NCI-H446 (cell line): ENCODE measurements at places on chromosomes 5 and 9.

DNA sequence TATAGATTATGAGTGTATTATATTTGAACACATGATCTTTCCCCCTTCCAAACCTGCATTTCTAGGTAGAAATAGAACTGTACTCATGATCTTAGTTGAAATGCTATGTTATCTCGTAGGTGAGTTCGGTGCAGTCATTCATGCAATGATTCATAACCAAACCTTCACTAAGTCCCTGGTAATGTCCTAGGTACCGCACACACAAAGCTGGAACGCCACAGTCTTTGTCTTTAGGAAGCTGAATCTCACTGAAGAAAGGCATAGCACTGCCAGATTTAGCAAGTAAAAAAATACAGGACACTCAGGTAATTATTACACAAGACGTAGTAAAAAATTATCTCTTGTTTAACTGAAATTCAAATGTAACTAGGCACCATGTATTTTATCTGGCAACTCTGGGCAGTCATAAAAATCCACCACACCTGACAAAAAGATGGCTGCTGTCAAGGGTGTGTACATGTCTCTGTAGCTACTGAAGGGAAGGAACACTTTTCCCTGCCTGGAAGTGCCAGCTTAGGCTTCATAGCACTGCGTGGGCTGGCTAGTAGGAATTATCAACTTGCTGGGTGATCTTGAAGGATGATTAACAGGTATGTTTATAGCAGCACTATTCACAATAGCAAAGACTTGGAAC is 28.0 kb upstream of the TXN start:
- no peak for DNase-seq

- no peak for DNase-seq
These were observed 56.2 kb upstream of the LPAR1 start for GRCh38 chr9:111094433-111094924.

DNA sequence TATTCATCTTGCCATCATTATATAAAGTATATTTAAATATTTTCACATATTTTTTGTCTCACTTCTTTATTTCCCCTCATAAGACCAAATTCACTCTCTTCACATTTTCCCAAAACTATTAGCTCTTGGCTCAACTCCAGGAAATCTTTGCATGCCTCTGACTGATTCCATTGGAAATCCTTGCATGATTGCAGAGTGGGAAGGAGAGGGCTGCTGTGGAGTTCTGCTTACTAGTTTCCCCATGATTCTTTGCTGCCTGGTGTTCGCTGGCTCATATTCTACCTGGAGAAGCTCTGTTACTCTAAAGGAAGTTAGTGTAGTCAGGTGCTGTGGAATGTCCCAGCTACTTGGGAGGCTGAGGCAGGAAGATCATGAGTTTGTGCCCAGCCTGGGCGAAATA is 41.9 kb downstream of the LIX1 start:
- peak; percentile 7 for DNase-seq

GRCh38 chr9:34662526-34663302 is at the start of gene CCL27:
Gene CCL27, minus strand, starts transcription at chr9:34662657. Its CDS starts 24 bp downstream, at chr9:34662633.
- no peak for DNase-seq

DNA sequence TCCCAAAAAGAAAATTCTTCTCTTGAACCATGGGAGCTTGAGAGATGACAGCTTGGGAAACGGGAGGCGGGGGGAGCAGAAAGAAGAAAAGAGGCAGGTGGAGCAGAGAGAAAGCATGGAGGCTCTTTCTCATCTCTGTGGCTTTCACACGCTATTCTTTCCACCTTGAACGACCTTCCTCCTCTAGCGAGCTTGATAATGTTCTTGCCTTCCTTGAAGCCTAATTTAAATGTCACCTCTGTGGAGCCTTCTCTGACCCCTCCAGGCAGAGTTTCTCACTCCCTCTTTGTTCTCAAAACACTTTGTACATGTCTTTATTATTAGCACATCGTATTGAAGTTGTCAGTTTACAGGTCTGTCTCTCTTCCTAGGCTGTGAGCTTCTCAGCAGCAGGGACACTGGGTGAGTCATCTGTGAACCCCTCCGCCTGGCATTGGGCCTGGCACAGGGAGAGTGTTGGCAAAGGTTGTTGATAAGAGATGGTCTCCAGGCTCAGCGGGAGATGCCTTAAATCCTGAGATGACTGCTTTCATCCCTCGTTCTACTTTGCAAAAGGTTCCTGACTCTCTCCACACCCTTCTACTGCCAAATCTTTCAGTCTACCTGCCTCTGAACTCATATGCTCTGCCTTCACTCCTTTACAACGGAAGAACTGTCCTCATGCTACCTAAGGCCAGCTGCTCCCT is 14.1 kb upstream of the STRBP start:
- DNase-seq, result peak; percentile 65

DNA sequence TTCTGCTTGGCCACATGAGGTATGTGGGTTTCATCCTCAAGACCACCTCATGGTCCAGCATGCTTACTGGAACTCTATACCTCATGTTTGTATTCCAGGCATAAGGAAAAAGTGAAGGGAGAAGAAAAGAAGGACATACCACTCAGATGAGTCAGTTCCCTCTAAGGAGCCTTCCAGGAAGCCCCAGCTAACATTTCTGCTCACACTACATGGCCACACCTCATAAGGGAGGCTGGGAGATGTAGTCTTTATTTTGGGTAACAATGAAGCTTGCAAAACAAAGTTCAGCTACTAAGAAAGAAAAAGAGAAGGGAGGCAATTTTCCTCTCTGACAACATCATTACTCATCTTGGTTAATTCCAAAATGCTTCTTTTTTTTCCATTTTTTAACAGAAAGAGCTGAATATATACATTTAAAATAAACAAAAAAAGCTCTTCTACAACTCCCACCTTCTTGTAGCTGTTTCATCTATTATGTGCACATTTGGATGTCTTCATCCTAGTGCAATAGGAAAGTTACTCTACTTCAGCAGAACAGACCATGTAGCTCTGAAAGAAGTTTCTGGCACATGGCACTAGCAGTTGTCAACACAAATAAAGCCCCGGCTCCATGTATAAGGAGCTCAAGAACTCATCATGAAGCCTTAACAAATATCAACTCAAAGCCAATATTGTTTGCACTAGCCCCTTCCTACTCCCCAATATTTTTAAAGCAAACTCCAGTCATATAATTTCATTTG is 123.6 kb upstream of the CCDC112 start:
- DNase-seq, result no peak

GRCh38 chr5:74199005-74199404 is 441.5 kb downstream of the ENC1 start:
- no peak for DNase-seq

- no peak for DNase-seq
These were observed 120.9 kb upstream of the TMEM161B start for GRCh38 chr5:88389338-88390095.

GRCh38 chr5:137433539-137433938 is 65.6 kb downstream of the SPOCK1 start:
- no peak for DNase-seq

DNA sequence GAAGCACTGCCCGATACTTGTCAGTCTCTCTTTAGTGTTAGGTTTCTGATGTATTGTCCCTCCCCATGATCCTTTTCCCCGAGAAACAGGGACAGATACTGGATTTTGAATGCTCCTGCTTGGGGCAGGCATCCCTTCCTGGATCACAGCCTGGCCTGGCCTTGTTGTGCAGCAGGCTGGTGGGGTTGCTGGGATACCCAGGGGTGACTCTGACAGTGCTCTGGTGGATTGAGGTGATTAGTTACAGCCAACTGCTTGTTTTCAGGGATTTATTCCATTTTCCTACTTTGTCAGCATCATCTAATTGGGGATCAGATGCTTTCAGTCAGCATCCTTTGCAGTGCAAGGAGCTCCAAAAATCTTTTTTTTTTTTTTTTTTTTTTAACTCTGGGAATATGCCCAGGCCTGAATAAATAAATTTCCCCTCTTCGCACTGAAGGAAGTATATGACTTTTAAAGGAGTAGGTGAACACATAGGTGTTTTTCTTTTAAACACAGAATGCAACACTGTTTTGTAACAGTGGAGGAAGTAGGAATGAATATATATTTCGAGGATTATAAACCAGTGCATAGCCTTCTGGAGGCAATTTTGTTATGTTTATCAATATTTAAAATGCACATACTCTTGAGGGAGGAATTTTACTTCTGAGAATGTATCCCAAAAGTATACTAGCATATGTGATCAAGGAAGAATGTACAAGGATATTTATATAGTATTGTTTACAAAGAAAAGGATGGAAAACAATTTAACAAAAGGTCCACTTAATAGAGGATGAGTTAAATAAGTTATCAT is 127.3 kb upstream of the ELL2 start:
- DNase-seq, result no peak

DNA sequence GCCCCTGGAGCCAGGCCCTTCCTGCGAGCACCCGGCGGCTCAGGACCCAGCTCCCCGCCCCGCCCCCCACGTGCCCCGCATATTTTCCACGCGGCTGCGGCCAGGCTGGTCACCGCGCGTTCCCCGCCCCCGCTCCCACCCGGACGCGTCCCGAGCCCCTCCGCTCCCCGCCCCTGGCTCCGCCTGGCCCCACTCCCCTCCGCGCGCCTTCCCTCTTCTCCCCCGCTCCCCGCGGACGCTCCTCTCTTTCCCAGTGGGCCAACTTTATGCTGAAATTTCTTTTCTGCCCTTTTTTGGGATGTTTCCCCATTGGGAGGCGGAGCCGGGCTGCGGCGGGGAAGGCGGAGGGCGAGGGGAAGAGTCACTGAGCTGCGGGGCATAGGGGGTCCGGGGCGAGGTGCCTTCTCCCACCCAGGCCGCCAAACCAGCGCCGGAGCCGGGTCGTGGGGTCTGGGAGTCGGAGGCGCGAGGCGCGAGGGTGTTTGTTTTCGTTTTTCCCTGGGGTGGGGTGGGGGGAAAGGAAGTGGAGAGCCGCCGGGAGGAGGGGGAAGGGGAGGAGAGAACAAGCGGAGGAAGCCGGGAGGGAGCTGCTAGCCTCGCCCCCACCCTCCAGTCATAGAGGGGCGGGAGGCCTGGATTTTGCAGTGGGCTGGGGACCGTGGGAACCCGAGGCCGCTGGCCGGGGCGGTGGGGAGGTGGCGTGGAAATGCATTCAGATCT is 1.0 kb upstream of the TPM2 start:
- DNase-seq, result no peak

GRCh38 chr9:114571391-114571790 is 16.2 kb upstream of the ATP6V1G1 start:
- DNase-seq, result no peak

DNA sequence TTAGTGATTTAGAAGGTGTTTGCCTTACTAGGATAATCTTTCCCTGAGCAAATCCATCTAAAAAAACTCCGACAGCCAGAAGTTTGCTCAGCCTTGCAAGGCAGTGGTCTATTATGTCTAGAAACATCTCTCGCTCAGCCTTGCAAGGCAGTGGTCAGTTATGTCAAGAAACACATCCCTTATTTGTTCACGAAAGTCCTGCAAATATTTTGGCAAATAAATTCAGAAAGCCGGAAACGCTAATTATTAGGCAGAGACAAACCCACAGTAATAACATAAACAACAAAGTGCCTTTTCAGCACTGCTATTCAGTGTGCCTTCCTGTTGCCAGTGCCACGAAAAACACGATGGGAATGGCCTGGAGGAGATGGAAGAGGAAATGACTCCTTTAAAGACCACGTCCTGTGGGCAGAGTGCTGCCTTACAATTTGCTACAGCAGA is 184.5 kb downstream of the GNAQ start:
- no peak for DNase-seq

GRCh38 chr5:167348251-167348926 is 943.1 kb upstream of the WWC1 start:
- no peak for DNase-seq

DNA sequence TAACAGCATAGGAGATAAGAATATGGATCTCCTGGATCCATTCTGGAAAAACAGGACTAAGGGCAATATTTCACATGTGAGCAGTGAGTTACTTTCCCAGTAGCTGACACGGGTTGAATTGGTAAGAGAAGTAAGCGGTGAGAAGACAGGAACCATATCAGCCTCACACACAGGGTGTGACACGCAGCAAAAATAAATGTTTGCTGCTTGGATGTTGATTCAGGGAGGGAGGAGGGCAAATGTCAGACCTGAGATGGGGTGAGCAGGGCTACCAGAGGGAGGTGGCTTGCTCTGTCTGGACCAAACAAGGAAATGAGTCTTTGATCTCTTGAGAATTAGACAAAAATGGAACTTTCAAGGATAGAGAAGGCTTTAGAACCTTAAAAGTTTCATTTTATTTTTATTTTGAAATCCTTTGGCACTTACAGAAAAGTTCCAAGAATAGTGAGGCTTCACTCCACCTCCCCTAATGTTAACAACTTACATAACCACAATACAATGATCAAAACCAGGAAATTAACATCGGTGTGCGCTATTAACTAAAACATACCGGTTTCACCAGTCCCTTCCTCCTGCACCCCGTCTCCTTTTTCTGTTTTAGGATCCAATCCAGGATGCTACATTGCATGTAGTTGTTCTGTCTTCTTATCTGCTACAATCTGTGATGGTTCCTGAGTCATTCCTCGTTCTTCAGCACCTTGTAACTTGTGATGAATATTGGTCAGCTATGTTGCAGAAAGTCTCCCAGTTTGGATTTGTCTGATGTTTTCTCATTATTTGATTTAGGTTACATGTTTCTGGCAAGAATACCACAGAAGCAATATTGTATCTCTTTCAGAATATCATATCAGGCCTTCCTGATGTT is 20.5 kb upstream of the ARHGEF28 start:
- DNase-seq, result no peak

DNA sequence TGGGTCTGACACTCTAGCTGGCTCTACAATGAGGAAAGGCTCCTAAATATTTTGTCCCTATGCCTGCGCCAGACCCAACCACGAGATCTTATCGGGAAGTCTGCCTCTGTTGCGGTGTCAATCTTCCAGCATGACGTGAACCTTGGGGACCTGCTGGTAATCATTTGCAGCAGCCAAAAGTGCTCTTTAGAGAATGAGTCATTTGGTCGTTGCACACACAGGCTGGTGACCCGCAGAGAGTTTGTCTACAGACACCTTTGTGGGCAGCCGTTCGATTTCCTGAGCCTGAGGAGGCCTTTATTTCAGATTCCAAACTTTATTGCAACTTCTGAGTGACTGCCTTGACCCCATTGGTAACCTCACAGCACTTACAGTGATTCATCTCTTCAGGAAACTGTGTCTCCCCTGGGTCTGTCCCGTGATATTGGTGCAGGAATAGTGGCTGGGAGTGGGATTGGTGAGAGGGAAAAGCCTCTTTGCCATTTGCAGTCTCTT is 326.1 kb downstream of the NSG2 start:
- no peak for DNase-seq

DNA sequence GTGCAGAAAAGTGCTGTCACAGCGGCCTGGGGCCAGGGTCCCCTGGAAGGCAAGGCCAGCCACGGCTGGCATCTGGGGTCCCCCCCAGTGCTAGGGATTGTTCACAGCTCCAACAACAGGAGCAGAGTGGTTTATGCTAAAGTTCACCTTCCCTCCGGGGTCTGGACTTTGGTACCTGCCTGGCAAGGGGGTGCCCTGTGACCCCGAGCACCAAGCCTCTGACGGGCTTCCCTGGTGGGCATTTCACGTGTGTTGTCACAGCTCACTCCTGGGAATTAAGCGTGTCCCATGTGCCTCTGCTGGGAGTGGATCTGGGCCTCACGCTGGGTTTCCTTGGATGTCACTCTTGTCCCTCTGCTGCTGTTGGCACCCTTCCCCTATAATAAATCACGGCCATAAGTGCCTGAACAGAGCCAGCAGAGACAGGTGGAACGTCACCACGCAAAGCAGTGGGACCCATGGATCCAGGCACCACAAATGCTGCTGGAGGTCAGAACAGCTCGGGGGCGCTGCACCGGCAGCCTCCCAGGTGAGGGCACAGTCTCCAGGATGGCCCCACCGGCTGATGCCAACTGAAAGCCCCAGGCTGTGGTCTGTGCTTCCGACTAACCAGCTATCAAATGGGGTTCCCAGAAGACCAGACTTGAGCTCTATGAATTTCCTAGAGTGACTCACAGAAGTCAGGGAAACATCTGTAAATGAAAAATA is 17.8 kb upstream of the ZDHHC11 start:
- DNase-seq, result no peak

- no peak for DNase-seq
These were observed 228.9 kb downstream of the KIAA0825 start for GRCh38 chr5:94389515-94389899.
